H1 (cell line): ENCODE measurements at places on chromosomes 4 and X. TPM values are rescaled to one million over a fixed set of nuclear protein-coding genes. Genes with fewer than 3 reads are reported as not detected.
A peak's percentile ranks its signal among the peaks of the same experiment; 100 is the strongest.

The ARSJ gene
- 5.8 and 6.3 TPM in 2 replicates for total RNA-seq

The VGLL1 gene
- not detected in 2 replicates for total RNA-seq

The NDST3 gene
- 0.60 and 0.71 TPM in 2 replicates for total RNA-seq

The MAGEC1 gene
- total RNA-seq: not detected in 2 replicates

The HPRT1 gene
- total RNA-seq: 49.5 and 56.0 TPM in 2 replicates

The REPS2 gene
- total RNA-seq: 3.3 and 4.3 TPM in 2 replicates

The TRIM61 gene
- total RNA-seq: 4.1 and 5.0 TPM in 2 replicates

DNA sequence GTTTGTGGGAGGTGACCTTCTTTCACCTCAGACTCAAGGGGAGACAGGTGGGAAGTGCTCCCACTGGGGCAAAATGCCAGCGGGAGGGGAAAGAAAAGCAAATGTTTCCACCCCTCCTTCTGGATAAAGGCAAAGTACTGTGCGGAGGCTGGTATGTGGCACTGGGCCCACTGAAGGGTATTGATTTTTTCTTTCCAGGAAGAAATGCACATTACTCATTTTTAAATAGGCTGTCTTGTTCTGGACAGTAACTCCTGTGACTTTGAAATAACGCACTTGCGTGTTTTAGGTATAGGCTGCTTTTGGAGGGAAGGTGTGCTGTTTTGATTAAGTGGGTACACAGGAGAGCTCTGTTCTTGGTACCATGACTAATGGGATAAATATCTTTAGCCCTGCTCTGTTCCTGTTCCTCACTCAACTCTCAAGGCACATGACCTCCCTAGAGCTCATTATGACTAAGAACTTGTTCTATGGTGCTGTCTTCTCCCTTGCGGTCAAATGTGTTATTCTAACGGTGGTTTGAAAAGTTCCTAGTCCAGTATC, 40.7 kb upstream of the MBTPS2 start:
- H3K27ac ChIP-seq: no peak overlapping the region
- no peaks in the 10 kb centered on the region for H3K27me3 ChIP-seq
- H3K36me3 ChIP-seq: no peaks in the 10 kb centered on the region
- no peaks in the 10 kb centered on the region for H3K4me1 ChIP-seq
- no peak overlapping the region for H3K4me3 ChIP-seq

DNA sequence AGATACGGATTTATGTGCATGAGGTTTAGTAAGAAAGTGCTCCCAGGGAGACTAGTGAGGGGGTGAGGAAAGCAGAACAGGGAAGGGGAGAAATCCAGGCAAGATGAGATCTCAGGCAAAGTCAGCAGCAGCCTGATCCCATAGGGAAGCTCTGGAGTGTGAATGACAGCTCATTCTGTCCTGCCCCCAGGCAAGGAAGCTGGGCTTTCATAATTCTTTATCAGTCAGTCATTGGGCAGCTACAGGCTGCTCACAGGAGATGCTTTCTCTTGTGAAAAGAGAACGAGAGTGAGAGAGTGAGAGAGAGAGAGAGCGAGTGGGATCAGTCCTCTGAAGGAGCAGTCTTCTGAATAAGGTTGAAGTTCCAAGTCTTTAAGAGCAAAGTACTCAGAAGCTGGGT, 48.1 kb downstream of the SRPX start:
- H3K4me3 ChIP-seq: no peak overlapping the region
- DNase-seq: no peak
- H3K4me1 ChIP-seq: peaks cover 3% of the 10 kb centered on the region
- no peaks in the 10 kb centered on the region for H3K36me3 ChIP-seq
- H3K27me3 ChIP-seq: no peaks in the 10 kb centered on the region

DNA sequence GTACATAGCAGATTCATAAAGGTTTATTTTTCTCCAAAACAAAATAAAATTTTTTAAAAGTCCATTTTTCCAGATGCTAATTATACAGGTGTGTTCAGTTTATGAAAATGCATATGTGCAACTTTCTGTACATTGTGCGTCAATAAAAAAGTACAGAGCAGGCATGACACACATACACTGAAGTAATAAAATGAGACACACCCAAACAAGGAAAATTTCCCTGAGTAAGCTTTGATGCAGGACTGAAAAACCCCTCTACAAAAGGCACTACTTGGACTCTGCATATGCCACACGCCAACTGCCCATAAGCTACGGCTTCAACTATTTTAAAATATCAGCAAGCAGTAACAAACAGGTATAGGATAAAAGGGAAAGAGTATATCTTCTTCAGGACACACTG, 13.8 kb downstream of the ARAP2 start:
- no peak for DNase-seq
- no peak overlapping the region for H3K27ac ChIP-seq
- no peak overlapping the region for H3K4me3 ChIP-seq
- H3K36me3 ChIP-seq: no peaks in the 10 kb centered on the region
- H3K27me3 ChIP-seq: no peaks in the 10 kb centered on the region

GRCh38 chr4:128827296-128827695, 17.8 kb downstream of the JADE1 start:
- no peak overlapping the region for H3K27ac ChIP-seq
- DNase-seq: no peak
- H3K4me1 ChIP-seq: peaks cover 60% of the 10 kb centered on the region
- no peaks in the 10 kb centered on the region for H3K27me3 ChIP-seq
- no peak overlapping the region for H3K4me3 ChIP-seq
- peaks cover 16% of the 10 kb centered on the region for H3K36me3 ChIP-seq

DNA sequence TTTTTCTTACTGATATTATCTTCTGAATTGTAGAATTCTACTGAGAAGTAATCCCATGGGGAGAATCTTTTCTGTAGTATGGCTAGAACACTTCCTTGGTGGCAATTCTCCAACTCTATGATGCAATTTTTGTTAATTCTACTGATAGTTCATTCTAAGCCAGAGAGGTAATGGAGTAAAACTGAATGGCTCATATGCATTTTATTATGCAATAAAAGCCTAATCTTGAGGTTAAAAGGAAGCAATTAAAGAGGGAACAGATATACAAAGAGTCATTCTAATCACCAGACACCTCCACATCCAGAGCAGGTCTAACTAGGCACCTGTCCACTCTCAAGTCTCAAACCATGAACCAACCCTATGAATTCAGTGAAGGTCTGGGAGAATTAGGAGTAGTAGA, 9.7 kb downstream of the RAP2C start:
- 0 out of 2 replicates have a peak, but pooled peaks cover 2% of the 10 kb centered on the region for H3K36me3 ChIP-seq
- no peak for DNase-seq
- H3K4me3 ChIP-seq: no peak overlapping the region

DNA sequence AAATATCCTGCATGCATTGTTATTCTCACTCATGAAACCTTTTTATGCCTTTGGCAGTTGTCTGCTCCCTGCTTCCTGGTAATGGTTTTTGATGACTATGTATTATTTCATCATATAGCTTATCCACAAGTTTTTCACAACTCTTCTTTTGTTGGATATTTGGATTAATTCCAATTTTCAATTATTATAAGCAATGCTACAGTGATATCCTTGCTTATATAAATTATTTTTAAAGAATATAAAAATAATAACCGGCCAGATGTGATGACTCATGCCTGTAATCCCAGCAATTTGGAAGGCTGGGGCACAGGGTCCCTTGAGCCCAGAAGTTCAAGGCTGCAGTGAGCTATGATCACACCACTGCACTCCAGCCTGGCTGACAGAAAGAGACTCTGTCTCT, 47.0 kb downstream of the ASIC5 start:
- H3K27ac ChIP-seq: no peak overlapping the region
- no peak overlapping the region for H3K4me3 ChIP-seq

- no peak overlapping the region for H3K27ac ChIP-seq
- DNase-seq: no peak
- no peak overlapping the region for H3K4me3 ChIP-seq
- H3K27me3 ChIP-seq: no peaks in the 10 kb centered on the region
- H3K4me1 ChIP-seq: no peaks in the 10 kb centered on the region; the same call in 1 of the 2 replicates
These were observed 102.5 kb downstream of the GEMIN8 start for GRCh38 chrX:13927175-13927574.

GRCh38 chr4:18675586-18676525, 654.3 kb upstream of the LCORL start:
- no peak for DNase-seq
- H3K36me3 ChIP-seq: no peaks in the 10 kb centered on the region
- no peak overlapping the region for H3K4me3 ChIP-seq
- H3K4me1 ChIP-seq: no peaks in the 10 kb centered on the region
- H3K27ac ChIP-seq: no peak overlapping the region

DNA sequence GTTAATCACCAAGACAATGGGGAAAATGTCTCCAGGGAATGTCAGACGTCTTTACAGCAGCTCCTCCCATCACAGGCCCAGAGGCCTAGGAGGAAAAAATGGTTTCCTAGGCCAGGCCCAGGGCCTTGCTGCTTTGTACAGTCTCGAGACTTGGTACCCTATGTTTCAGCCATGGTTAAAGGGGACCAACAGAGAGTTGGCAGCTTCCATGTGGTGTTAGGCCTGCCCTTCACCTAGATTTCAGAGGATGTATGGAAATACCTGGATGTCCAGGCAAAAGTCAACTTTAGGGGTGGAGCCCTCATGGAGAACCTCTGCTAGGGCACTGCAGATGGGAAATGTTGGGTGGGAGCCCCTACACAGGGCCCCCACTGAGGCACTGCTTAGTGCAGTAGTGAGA, 38.5 kb downstream of the ABCG2 start:
- no peak for DNase-seq
- H3K4me1 ChIP-seq: peaks cover 2% of the 10 kb centered on the region; the same call in 1 of the 2 replicates

GRCh38 chrX:45230410-45230809, 29.7 kb upstream of the DIPK2B start:
- no peak for DNase-seq
- no peak overlapping the region for H3K4me3 ChIP-seq
- no peak overlapping the region for H3K27ac ChIP-seq
- H3K27me3 ChIP-seq: no peaks in the 10 kb centered on the region
- H3K4me1 ChIP-seq: no peaks in the 10 kb centered on the region
- H3K36me3 ChIP-seq: no peaks in the 10 kb centered on the region

DNA sequence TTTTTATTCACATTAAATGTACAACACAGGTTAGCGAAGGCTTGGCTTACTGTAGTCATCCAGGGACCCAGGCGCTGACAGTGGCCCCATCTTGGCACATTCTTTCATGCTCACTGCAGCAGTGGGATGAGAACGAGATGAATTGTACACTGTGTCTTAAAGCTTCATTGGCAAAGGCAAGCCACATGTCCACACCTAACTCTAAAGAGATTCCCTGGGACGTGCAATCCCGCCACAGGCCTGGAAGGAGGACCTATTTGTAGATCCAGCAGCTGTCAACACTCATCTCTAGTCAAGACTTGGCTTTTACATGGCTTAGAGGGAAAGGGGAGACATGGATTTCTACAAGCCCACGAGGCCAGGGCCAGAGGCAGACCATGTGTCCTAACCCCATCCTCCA, 16.1 kb upstream of the CXCR3 start:
- H3K27me3 ChIP-seq: no peaks in the 10 kb centered on the region
- H3K4me3 ChIP-seq: no peak overlapping the region
- H3K27ac ChIP-seq: no peak overlapping the region

GRCh38 chrX:149074398-149074797, 430.7 kb downstream of the IDS start:
- no peak overlapping the region for H3K27ac ChIP-seq
- H3K4me3 ChIP-seq: no peak overlapping the region
- no peaks in the 10 kb centered on the region for H3K27me3 ChIP-seq
- no peaks in the 10 kb centered on the region for H3K36me3 ChIP-seq

DNA sequence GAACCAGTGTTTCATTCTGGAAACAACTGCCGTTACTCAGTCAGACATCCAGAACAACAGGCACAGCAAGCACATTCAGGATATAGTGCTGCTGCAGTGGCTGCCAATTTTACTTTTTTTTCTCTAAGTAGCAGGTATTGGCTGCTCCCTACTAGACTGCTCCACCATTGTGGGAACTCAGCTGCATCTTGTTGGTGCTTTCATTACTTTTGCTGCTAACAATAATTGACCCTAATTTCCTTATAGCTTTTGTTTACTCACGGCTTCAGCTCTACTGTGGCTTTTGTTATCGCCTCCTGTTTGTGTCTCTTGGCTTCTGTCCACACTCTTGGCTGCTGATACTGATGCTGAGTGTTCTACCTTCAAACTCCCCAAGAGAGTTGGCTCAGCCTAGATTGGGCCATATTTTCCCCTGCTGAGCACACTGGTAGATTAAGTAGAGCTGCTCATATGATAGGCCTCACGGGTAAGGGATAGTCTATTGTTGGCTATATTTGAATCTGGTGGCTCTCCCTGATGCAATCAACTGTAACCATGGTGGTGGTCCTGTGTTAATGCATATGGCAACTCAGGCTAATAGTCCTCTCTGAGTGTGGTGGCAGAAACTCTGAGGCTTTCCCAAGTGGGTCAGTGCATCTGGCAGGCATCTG, 44.5 kb upstream of the IL2 start:
- H3K36me3 ChIP-seq: no peaks in the 10 kb centered on the region
- no peak for DNase-seq
- no peaks in the 10 kb centered on the region for H3K4me1 ChIP-seq
- no peaks in the 10 kb centered on the region for H3K27me3 ChIP-seq
- H3K4me3 ChIP-seq: no peak overlapping the region

GRCh38 chr4:6019316-6020263, 1.4 kb upstream of the C4orf50 start:
- H3K4me1 ChIP-seq: peaks cover 8% of the 10 kb centered on the region
- no peak overlapping the region for H3K27ac ChIP-seq
- DNase-seq: no peak
- H3K27me3 ChIP-seq: no peaks in the 10 kb centered on the region
- H3K36me3 ChIP-seq: no peaks in the 10 kb centered on the region

DNA sequence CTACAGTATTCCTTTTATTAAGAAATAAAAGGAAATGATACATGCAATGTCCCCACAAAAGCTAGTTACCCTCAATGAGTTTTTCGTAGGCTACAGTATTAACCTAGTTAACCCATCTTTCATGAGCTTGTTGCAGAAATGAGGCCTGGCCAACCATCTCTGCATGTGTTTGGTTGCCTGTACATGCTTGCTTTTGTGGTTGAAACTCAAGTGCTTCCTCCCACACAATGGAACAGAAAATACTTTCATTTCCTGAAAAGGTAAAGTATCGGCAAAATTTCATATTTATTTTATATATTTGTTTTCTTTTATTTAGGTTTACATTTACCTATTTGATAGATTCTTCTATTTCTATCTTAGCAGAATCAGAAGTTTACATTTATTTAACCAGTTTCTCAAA, 214.6 kb upstream of the FAM241A start:
- no peaks in the 10 kb centered on the region for H3K27me3 ChIP-seq
- DNase-seq: no peak
- no peak overlapping the region for H3K4me3 ChIP-seq
- no peaks in the 10 kb centered on the region for H3K4me1 ChIP-seq
- H3K27ac ChIP-seq: no peak overlapping the region

- H3K27ac ChIP-seq: no peak overlapping the region
- H3K4me1 ChIP-seq: peaks cover 18% of the 10 kb centered on the region
- peaks cover 52% of the 10 kb centered on the region for H3K27me3 ChIP-seq
- H3K36me3 ChIP-seq: no peaks in the 10 kb centered on the region; the same call in 1 of the 2 replicates
- peak; percentile 36 for DNase-seq
These were observed 102.1 kb downstream of the UCHL1 start for GRCh38 chr4:41358647-41359421.
